ENCODE measurements at places on chromosomes 16 and 17. TPM values are rescaled to one million over a fixed set of nuclear protein-coding genes. Genes with fewer than 3 reads are reported as not detected.

DNA sequence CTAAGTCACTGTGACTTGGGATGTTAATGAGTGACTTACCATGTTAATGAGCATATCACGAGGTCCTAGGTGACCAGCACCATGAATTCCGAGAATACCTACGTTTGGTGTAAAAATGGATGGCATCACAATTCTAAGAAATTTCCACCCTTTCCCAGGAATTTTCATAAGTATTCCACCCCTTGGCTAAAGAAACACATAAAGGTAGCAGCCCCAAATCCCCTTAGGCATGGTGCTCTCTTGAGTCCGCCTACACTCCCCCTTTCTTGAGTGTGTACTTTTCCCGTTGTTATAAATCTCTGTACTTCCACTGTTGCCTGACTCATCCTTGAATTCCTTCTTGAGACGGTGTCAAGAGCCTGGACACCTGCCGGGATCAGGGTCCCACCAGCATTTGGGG lies 504.0 kb upstream of the RBFOX1 start:
- no peak for DNase-seq

- DNase-seq, result no peak
Measured at GRCh38 chr17:76943202-76943601, 75.0 kb downstream of the MGAT5B start.

DNA sequence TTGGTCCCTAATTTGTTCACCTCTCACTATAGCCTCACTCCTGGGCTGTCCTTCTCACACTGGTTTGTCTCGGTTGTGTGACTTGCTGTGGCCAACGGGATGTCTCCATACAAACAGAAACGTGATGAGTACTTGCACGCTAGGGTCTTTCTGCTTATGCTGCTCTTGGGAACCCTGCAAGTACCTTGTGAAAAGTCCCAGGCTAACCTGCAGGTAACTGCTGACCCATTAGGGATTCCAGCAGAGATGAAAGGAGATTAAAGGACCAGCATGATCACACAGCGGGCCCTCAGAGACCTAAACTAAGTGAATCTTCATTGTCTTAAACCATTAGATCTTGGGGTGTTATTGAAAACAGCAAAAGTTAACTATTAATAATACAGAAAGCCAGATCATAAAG lies 562.8 kb upstream of the GOT2 start:
- DNase-seq, result peak; percentile 17

SBK1 gene
- total RNA-seq, result 0.09 TPM

GRCh38 chr17:10993126-10993525 lies 155.2 kb upstream of the PIRT start:
- DNase-seq, result no peak

GRCh38 chr17:55341432-55341831 lies 76.7 kb downstream of the HLF start:
- no peak for DNase-seq

GRCh38 chr17:79761894-79762589 lies 15.9 kb upstream of the CBX2 start:
- no peak for DNase-seq

ATP2A1 gene
- 2.4 TPM for total RNA-seq

DNA sequence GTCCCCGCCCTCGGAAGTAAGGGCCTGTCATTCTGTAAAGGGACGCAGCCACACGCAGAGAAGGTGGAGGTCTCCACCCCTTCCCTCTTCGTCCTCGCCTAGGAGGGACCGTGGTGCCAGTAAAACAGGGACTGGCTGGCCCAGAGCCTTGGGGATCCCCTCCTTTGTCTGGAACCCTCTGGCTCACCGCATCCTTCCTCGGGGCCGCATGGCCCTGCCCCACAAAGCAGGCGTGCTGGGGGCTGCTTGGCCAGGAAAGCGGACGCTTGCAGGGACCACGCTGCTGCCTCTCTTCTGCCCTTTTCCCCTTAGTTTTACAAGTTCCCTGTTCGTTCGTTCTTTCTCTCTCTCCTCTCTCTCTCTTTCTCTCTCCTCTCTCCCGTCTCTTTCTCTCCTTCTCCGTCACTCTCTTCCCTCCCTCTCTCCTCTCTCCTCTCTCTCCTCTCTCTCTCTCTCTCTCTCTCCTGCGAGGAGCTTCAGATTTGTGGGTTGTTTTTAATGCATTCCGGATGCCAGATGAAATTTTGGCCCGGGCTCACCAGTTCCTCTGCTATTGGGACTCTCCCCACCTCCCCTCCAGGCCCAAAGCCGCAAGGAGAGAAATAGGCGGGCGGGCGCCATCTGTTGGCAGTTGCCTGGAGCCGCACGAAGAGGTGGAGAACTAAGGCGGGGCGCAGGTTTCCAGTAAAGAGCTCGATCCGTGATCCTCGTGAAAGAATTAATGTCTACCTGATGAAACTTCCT lies 35.1 kb upstream of the CDRT4 start:
- DNase-seq, result peak; percentile 70

- no peak for DNase-seq
Measured at GRCh38 chr17:75110234-75110937, 617 bp downstream of the ARMC7 start.

DBF4B gene
- total RNA-seq, result 12.9 TPM

All from NCI-H460 (cell line).